GOT3 (cell line): ENCODE measurements at places on chromosomes 3 and 15.

DNA sequence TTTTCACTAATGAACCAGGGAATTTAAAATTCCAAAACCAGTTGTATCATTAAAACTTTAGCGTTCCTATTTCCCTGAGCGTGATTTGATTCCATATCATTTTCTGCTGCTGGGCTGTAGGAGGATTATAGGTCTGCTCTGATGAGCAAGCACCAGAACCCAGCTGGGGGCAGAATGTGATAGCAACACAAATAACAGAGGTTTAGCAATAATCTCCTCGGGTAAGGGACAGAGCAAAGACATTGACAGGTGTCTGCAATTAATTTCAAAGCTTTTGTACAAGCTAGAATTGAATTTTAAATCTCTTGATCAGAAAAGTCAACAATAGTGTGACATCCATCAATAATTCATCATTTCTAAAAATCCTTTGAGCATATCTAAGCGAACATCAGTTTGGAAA is 163.4 kb upstream of the RAP2B start:
- no peak for DNase-seq

GRCh38 chr3:128996726-128997125 is 2.9 kb upstream of the CFAP92 start:
- no peak for DNase-seq

- no peak for DNase-seq
Measured at GRCh38 chr3:115785782-115786181, 162.5 kb downstream of the GAP43 start.

DNA sequence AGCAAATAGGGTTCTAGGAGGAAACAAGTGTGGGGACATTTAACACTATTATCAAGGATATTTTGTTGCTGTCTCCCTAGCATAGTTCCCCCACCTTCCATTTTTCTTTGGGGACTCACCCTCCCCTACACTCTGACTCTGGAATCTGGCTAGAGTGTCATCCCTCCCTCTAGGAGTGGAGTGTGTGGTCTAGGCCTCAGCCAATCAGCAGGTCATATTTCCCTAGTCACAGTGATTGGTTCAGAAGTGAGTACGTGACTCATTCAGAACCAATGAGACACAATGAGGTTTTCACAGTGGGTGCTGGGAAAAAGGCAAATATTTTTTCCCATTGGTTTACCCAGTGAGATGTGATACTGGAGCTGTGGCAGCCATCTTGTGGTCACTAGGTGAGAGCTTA is 234.4 kb downstream of the SHQ1 start:
- no peak for DNase-seq

DNA sequence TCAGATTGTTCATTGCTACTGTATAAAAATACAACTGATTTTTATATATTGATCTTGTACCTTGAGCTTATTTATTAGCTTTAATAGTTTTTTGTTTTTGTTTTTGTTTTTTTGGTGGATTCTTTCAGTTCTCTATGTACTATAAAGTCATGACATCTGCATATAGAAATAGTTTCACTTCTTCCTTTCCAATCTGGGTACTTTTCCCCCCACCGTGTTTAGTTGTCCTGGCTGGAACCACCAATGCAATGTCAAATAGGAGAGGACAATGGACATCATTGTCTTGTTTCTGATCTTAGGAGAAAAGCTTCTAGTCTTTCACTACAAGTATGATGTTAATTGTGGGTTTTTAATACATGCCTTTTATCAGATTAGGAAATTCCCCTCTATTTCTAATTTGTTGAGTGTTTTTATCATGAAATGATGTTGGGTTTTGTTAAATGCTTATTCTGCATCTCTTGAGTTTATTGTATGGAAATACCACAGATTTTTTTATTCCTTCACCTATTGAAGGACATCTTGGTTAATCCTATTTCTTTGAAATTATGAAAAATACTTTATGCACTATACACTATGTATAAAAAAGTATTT is 2.8 kb upstream of the XCR1 start:
- no peak for DNase-seq

GRCh38 chr3:15768421-15769255 is 29.1 kb downstream of the ANKRD28 start:
- DNase-seq = no peak

DNA sequence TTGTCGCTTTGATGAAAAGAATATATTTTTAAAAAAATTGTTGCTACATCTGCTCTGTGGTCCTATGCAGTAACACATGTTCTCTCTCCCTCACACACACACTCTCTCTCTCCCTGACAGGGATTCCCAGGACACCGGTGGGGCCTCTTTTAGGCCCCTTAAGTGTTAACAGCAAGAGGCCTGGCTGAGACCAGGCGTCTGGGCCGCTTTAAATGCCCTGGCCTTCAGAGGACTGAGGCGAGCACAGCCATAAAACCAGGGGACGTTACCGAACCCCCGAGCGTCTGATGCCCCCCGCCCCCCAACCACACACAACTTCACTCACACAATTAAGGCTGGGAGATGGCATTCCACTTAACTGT is 1.7 kb downstream of the BNC1 start:
- no peak for DNase-seq

DNA sequence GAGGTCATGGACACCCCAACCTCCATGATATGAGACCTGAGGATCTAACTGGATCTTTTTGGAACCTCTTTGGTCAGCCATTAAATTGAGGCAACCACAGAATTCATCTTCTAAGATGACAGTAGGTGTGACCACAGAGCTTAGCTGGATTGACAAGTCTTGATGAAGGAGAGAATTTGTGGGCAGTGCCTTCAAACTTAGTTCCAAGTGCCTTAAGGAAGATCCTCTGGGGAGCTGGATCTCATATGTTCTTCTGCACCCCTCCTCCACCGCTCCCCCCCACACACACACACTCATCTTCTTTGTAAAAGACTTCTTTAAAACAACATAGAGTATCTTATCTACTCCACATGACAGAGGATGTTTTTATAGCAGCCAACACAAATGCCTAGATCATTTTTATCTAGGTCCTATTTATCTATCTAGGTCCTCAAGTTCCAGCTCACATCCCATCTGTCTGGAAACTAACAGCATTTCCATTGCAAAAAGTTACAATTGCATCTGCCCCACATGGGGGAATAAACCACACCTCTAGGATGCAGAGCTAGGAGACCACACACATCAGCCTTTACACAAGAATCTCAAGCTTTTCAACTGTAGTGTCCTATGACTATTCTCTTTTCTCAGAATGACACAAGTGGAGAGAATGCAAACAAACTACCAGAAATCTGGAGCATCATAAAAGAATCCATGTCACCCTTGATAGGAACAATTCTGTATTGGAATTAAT is 37.4 kb downstream of the WWTR1 start:
- no peak for DNase-seq

DNA sequence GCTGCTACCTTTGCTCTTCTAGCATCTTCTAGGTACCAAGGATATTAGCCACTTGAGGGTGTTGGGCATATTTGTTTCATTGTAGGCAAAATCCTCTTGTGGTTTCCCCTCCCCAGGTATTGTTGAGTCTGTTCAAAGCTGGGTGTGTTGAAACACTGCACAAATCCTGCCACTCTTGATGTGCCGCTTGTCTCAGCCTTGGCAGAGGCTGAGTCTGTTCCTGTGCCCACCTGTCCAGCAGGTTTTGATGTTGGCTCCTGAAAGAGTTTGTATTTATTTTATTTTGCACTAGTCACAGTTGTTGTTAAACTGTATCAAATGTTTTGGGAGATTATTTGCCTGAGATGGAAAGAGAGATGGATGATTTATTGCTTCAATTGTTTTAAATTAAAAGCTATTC is 136.2 kb downstream of the USP13 start:
- DNase-seq = no peak

GRCh38 chr3:48564022-48564421 is 441 bp upstream of the UCN2 start:
- DNase-seq = peak; percentile 26

GRCh38 chr3:12679468-12679867 is 15.6 kb upstream of the RAF1 start:
- no peak for DNase-seq
